ENCODE measurements at places on chromosomes 3 and 15. TPM values are rescaled to one million over a fixed set of nuclear protein-coding genes. Genes with fewer than 3 reads are reported as not detected.

Gene CHRNA5
- 1.5 TPM for total RNA-seq

Gene GDPGP1
- total RNA-seq = 5.9 TPM

Gene KLHL6
- 0.75 TPM for total RNA-seq

DNA sequence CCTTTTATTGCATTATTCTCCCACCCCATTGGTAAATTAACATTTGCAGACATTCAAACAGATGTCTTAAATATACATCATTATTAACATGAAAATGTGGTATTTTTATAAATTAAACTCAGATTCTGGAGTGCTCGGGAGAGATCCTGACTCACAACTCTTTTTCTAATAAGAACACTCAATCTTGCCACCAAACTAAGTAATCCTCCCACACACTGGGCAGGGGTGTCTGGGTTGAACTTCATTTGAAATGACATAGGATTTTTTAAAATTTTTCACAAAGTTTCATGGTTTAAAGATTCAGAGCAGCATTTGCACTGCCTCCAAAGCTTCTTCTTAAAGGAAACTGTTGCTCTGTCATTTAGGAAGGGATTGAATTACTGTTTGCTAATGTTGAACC lies 754.3 kb downstream of the MECOM start:
- DNase-seq = no peak

DNA sequence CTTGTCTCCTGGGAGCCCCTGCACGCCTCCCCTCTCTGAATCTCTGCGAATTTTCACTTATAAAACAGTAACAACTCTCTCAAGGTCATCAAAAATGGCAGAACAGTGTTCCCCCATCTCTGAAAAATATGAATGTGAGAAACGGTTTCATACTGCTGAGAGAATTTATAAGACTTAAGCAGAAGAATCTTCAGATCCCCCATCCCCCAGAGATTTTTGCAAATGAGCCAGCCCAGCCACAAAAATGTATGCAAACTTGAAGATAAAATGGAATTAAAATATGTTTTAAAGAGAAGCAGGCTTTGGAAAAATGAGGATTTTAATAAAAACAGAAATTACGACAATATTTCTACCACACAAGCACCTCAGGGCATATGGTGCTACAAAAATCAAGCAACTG lies 173.0 kb downstream of the STT3B start:
- no peak for DNase-seq

Gene SGO1
- 0.30 TPM for total RNA-seq

DNA sequence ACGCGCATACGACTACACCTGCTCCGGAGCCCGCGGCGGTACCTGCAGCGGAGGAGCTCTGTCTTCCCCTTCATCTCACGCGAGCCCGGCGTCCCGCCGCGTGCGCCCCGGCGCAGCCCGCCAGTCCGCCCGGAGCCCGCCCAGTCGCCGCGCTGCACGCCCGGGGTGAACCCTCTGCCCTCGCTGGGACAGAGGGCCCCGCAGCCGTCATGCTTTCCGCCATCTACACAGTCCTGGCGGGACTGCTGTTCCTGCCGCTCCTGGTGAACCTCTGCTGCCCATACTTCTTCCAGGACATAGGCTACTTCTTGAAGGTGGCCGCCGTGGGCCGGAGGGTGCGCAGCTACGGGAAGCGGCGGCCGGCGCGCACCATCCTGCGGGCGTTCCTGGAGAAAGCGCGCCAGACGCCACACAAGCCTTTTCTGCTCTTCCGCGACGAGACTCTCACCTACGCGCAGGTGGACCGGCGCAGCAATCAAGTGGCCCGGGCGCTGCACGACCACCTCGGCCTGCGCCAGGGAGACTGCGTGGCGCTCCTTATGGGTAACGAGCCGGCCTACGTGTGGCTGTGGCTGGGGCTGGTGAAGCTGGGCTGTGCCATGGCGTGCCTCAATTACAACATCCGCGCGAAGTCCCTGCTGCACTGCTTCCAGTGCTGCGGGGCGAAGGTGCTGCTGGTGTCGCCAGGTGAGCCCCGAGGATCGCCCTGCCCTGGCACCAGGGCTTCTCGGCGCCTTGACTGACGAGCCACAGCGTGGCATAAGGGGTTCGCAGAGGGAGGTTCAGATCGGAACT lies 420 bp downstream of the SLC27A2 start:
- no peak for DNase-seq

DNA sequence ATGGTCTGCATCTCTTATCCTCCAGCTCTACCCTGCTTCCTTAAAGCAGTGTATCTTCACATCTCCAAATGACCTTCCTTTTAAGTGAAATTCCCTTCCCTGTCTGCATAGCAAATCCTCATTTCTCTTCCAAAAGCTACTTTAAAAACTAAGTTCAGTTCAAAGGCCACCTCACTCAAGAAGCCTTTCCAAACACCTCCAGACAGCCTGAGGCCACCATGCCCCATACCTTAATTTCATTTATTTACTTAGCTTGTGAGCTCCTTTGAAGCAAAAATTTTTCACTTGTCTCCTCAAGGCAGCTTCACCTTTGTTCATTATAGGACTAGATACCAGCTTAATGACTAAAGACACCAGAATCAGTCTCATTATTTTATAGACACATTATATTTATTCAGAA lies 39.4 kb downstream of the PIGB start:
- DNase-seq = no peak

DNA sequence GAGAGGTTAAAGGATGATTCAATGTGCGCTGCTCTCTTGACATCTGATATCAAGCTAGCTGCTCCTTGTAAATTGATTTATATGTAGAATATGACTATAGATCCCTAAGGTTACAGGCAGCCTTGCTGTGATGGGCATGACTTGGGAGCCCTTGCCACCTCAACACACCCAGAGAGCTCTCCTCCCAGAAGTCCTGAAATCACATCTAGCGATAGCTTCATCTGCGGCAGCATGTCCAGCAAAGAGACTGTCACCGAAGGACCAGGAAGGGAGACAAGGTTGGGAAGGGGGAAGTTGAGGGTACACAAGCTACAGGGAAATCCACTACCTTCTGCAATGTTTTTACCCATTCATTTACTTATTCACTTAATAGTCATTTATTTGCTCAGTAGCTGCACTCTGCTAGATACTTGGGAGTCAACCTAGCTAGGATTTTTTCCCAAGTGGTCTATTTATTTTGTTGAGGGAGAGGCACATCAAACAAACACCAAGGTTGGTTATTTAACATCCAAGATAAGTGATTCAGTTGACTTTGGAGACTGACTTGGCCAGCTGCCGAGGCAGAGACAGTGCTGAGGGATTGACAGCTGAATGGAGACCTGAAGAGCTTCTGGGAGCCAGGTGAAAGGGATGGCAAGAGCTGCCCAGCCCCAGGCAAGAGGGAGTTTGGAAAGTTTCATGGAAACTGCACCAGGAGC lies 205.8 kb upstream of the IL12A start:
- DNase-seq = no peak

DNA sequence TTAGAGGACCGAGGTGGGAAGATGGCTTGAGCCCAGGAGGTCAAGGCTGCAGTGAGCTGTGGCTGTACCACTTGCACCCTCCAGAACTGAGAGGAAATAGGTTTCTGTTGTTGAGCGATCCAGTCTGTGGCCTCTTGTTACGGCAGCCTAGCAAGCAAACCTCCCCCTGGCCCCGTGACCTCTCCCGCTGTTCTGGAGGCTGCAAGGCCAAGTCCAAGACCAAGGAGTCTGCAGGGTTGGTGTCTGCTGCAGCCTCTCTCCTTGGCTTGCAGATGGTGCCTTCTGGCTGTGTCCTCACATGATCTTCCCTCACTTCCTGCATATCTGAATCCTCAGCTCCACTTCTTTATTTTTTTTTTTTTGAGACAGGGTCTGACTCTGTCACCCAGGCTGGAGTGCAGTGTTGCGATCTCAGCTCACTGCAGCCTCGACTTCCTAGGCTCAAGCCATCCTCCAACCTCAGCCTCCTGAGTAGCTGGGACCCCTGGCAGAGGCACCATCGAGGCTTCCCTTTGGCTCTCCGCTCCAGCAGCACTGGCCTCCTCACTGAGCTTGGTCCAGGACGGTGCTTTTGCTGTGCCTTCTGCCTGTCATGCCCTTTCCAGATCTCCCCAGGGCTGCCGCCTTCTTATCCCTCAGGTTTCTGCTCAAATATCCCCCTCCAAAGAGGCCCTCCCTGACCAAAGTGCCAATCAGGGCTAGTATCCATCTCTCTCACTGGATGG lies 18.0 kb upstream of the PLXND1 start:
- DNase-seq = peak; percentile 49

GRCh38 chr15:74616996-74617395 lies 1.4 kb downstream of the CLK3 start:
- no peak for DNase-seq

DNA sequence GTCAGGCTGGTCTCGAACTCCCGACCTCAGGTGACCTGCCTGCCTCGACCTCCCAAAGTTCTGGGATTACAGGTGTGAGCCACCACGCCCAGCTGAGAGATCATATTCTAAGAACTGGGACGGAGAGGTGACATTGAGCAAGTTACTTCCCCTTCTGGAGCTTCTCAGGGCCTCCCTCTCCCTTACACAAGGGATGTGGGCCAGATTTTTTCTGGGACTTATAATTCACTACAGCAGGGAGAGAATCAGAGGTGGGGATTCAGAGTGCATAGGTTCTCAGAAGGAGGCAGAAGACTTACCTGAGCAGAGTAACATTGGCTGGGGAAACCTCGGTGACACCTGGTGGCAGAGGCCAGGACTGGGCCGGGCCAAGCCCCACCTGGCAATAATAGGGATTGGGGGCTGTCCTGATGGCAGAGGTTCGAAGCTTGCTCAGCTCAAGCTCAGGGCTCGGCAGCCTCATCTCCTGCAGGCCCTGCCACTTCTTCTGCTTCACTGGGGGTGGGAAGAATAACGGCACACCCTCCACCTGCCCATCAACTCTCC lies 6.8 kb downstream of the LTK start:
- no peak for DNase-seq

GRCh38 chr15:71294251-71294910 lies 179.1 kb downstream of the THSD4 start:
- DNase-seq = no peak

DNA sequence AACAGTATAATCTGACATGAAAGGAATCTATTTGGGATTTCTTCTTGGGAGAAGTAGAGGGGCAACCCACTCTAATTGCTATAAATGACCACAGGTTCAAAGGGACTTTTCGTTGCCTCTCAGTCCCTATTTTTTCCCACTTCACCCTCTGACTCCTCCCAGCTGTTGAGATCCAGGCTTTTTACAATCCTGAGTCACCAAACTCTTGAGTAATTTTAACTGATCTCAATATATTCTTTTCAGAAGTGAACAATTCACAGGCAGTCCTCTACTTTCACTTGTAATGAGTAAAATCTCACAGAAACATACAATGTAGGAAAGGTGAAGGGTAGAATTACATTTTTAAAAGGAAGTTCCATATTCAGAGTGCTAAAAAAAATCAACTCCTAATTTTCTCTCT lies 44.6 kb downstream of the EIF4E3 start:
- no peak for DNase-seq

DNA sequence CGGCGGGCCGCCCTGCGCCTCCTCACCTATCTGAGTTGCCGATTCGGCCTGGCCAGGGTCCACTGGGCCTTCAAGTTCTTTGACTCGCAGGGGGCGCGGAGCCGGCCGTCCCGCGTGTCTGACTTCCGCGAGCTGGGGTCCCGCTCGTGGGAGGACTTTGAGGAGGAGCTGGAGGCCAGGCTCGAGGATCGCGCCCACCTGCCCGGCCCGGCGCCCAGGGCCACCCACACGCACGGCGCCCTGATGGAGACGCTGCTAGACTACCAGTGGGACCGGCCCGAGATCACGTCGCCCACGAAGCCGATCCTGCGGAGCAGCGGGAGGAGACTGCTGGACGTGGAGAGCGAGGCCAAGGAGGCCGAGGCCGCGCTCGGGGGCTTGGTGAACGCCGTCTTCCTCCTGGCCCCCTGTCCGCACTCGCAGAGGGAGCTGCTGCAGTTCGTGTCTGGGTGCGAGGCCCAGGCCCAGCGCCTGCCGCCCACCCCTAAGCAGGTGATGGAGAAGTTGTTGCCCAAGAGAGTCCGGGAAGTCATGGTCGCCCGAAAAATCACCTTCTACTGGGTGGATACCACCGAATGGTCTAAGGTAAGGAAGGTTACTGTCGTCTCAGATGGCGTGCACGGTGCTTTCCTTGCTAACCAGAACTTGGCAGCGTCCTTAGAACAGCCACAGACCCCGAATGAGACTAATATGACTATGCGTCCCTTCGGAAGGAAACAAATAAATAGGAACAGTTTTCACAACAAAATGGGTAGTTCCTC lies 567 bp downstream of the TICRR start:
- no peak for DNase-seq

DNA sequence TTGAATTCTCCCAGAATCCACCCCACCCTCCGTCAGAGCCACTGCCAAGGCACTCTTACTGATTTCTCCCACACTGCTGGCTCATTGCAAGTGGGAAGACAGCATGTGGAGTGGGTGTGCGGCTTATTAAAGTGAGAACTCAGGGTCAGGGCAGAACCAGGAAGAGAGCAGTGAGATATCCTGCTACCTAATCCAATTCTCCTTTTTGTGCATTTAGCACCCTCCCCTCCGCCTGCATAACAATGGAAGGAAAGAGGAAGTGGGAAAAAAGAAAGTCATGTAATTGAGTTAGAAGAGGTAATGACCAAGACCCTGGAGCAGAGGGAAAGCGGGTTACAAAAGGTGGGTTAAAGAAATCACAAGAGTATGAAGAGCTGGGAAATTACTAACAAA lies 27.8 kb upstream of the PIK3CB start:
- no peak for DNase-seq

Gene FBXL22
- total RNA-seq = 41.5 TPM

DNA sequence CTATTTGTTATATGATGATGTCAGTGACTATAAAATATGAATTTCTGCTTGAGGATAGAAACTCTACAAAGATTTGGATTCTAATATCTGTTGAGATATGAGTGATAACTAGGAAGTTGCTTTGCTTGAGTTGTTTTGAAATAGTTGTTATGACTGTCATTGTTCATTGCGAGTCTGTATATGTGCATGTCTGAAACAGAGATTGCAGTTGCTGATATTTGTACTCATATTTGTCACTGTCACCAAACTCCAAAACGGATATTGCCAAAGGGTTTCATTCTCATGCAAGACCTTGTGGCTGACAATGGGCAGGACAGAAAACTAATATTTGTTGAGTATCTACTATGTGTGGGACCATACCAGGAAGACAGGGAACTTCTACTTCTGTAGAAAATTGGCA lies 240.2 kb downstream of the CD47 start:
- DNase-seq = no peak

Gene P2RY1
- 6.3 TPM for total RNA-seq
